ENCODE measurements at places on chromosomes 13 and 19. TPM values are rescaled to one million over a fixed set of nuclear protein-coding genes. Genes with fewer than 3 reads are reported as not detected.

DNA sequence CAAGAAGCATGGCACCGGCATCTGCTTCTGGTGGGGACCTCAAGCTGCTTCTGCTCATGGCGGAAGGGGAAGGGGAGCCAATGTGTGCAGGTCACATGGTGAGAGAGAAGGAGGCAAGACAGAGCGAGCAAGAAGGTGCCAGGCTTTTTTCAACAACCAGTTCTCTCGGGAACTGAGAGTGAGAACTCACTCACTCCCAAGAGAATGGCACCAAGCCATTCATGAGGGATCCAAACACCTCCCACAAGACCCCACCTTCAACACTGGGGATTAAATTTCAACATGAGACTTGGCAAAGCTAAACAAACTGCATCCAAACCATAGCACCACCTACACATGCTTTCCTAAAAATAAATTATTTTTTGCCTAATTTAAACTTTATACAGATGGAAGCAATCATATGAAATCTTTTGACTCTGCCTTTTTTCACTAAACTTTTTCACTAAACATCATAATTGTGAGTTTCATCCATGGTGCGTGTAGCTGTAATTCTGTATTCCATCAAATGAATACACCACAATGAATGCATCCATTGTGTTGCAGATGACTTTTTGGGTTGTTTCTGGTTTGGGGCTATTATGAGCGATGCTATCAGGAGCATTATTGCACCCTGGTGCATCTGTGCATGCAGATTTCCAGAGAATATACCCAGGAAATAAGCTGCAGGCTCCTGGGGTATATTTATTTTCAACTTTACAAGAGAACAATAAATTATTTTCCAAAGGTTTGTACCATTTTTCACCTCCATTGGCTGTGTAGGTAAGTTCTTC lies 14.6 kb upstream of the IPO5 start:
- peak; percentile 22 for DNase-seq

GRCh38 chr19:37763488-37763887 lies 15.9 kb downstream of the ZNF573 start:
- no peak for DNase-seq

GRCh38 chr13:108961542-108962125 lies 332.2 kb downstream of the MYO16 start:
- DNase-seq = no peak

- no peak for DNase-seq
These were observed 179.3 kb downstream of the ZIC5 start for GRCh38 chr13:99792079-99792921.

- no peak for DNase-seq
These were observed 15.4 kb upstream of the KPTN start for GRCh38 chr19:47499371-47499770.

DNA sequence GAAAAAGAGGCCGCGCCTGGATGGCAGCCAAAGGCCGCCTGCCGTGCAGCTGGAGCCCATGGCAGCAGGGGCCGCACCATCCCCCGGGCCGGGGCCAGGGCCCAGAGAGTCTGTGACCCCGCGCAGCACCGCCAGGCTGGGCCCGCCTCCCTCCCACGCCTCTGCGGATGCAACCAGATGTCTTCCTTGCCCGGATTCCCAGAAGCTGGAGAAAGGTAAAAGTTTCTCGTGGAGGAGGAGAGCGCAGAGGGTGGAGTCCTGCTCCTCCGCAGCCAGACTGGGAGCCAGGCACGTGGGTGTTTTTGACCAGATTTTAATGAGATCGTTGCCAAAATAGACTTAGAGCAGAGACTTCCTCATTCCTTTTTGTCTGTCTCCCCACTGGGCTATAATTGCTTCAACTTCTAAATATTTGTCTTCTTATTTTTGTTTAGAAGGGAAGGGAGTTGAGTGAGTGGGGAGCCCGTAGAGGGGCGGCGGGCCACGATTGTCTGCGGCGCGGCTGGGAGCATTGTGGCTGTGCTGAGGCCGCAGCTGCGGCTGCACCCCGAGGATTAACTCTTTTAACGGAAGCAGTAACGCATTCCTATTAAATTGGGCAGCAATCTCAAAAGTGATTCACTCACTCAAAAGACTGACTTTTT lies 22.8 kb upstream of the NDUFS7 start:
- DNase-seq = peak; percentile 52

DNA sequence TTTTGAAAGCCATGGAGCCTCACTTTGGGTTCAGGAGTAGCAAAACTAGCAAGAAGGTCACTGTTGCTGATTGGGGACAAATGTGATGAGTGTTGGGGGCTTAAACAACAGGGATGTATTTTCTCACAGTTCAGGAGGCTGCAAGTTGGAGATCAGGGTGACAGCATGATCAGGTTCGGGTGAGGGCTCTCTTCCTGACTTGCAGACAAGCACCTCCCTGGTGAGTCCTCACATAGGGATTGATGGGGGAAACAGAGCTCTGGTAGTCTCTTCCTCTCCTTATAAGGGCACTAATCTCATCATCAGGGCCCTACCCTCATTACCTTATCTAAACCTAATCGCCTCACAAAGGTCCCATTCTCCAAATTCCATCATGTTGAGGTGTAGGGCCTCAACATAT lies 179.2 kb downstream of the TSHZ3 start:
- no peak for DNase-seq

DNA sequence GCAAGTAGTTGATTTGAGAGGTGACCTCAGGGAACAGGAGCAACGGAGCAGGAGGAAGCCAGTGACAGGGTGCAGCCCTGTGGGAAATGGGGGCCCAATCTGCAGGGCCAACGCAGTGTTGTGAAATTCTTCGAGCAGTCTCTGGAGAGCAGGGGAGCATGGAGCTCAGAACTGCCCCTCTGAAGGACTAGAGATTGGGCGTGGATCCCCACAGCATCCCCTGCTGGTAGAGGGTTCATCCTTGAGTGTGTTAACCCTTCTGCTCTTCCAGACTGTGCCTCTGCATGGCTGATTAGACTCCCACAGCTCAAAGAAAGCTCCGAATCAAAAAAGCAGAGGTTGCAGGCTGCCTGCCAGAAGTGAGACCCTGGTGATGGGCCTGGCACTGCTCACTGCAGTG lies 77.9 kb upstream of the UQCRFS1 start:
- no peak for DNase-seq

GRCh38 chr13:37385956-37386670 lies 212.5 kb downstream of the POSTN start:
- no peak for DNase-seq

- no peak for DNase-seq
These were observed 26.8 kb downstream of the EXOC3L2 start for GRCh38 chr19:45218426-45218825.

GAPDHS gene
- not detected for total RNA-seq

FBN3 gene
- 23.2 TPM for total RNA-seq

PTPRS gene
- 188 TPM for total RNA-seq

ACP5 gene
- total RNA-seq = 0.78 TPM

SPRY2 gene
- 43.8 TPM for total RNA-seq

AP1M2 gene
- total RNA-seq = not detected

CLEC11A gene
- 2.5 TPM for total RNA-seq

SPACA6 gene
- total RNA-seq = 3.9 TPM
